ENCODE measurements at places on chromosomes 4 and X.

DNA sequence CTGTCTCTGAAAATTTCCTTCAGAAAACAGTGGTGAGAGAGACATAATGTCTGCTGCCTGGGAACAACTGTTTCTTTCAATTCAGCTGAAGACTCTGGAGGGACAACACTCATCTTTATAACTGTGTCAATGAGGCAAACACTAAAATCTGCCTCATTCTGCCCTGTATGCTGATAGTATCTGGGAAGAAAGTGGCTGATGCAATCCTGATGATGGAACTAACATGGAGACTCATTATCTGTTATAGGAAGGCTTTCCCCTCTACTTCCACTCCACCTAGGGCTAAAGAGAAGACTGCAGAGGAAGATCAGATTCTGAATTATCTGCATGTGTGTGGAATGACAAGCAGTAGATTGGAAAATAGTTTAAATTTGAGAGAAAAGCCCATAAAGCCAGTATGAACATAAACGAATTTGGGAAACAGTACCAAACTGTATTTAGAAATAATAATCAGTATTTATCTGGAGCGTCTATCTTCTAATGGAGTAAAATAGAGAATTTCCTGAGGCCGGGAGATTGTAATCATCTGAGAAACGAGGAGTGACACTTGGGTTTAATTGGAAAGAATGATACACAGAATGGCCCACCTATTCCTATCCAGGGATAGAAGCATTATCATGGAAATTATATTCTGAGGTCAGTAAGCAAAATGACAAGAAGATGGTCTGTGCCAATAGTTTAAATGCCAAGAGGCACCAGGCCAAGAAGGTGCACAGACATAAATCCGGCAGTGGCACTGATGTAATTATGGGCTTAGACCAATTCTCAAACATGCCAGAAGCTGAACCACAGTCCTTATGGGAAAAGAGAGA, 85.4 kb downstream of the SHISA3 start:
- DNase-seq, result no peak

- no peak for DNase-seq
Observed at GRCh38 chrX:29196501-29196900, 609.3 kb downstream of the IL1RAPL1 start.

DNA sequence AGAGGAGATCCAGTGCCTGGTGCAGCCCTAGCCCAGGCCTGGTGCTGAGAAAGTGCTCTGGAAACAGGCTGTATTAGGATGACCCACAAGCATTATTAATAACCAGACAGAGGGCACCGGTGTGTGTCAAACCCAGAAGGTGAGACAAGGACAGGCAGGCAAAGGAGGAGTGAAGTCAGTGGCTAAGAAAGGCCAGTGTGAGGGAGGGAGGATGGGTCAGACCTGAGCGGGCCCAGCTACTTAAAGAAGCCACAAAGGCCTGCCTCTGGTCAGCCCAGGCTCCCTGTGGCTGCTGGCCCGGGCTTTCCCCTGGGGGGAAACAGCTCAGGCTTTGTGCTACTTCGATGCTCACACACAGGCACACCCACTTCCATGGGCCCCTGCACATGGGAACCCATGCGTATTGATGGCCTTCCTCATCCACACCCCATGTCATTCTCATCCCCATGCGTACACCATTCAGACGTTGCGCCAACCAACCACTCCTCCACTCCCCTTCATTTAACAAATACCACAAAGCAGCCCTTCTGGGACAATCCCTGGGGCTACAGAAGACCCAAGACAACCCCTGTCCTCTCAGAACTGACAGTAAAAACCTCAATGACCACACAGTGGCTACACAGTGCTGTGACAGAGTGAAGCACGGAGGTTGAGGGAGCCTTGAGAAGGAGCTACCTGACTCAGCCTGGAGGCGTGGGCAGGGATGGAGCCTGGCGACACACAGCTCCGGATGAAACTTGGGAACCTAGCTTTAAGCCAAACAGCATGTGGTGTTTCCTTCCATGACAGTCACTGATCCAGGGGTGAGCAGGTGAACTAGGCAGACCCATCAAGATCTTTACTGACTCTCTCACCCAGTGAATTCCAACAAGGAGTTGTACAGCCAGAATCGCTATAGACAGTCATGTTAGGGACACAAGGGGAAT, 24.9 kb upstream of the MTM1 start:
- DNase-seq, result peak; percentile 60

GRCh38 chr4:53830511-53830910, 233.9 kb downstream of the CHIC2 start:
- peak; percentile 6 for DNase-seq

DNA sequence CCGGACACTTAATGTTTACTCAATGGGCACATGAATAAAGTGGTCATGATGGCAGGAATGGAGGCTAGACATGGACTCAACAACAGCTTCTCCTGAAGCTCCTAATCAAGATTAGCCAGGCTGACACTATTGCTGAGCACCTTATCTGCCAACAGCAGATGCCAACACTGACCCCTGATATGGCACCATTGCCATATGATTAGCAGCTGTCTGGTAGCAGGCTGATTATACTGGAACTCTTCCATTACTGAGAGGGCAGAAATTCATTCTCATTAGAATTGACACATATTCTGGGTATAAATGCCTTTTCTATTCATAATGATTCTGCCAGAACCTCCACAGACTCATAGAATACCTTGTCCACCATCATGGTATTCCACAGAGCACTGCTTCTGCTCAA, 18.4 kb upstream of the AFF1 start:
- DNase-seq, result no peak

GRCh38 chr4:37338972-37339371, 94.4 kb downstream of the NWD2 start:
- DNase-seq, result no peak

DNA sequence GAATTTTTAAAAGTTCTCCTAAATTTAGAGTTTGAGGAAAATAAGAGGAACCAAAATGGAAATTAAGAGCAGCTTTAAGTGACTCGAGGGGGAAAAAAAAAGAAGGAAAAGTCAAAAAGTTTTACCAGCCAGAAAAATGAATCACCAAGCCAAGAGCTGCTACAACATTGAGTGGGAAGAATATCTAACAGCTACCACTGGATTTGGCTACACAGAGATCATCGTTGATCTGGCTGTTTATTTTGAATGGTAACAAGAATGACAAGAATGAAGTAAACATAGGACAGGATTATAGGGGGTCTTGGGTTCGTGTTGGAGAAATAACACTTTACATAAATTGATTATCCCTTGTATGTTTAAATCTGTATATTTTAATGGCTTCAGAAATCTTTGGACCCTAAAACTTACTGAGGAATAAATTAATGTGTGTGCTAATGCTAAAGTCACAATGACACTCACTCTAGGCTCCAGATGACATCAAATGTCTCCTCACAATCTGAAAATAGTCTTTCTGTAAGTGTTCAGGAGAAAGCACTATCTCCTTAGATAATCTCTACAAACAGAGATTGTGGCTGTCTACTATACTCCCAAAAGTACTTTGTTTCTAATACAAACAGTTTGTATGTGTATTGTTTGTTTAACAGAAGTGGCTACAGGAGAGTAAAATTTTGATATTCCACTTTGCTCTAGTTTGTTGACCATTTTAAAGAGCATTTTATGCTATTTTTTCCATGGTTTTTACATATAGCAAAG, 3.1 kb upstream of the CSN3 start:
- DNase-seq, result no peak

DNA sequence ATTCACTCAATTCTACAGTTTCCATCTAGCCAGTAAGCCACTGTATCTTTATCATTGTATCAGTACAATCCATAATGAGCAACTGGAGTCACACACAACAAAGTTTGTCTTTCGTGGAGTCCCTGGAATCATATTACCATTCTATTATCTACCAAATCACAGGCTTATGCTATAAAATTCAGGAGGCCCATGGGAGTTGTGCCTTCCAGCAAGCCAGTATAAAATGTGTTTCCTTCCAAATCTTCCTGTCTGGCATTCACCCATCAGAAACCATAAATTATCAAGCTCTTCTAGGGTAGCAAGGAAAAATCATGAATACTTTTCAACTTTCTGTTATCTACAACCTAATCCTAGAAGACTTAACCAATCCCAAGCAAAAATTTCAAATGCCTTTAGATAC, 1383.3 kb upstream of the PCDH7 start:
- no peak for DNase-seq

- no peak for DNase-seq
Observed at GRCh38 chr4:55326629-55327028, 19.4 kb upstream of the SRD5A3 start.

DNA sequence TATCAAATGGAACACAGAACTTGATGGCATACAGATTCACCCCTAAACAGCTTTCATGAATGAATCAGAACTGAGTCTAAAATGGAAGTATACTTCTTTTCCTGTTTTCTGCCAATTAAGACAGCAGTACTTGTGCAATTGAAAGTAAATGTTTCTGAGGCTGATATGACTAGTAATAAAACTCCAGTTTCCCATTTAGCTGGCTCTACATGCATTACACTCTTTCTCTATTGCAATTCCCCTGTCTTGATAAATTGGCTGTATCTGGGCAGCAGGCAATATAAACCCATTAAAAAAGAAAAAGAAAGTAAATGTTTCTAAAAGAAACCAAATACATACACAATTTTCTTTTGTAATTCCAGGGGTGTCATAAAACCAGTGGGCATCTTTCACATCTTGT, 4.6 kb downstream of the NOA1 start:
- DNase-seq, result no peak

DNA sequence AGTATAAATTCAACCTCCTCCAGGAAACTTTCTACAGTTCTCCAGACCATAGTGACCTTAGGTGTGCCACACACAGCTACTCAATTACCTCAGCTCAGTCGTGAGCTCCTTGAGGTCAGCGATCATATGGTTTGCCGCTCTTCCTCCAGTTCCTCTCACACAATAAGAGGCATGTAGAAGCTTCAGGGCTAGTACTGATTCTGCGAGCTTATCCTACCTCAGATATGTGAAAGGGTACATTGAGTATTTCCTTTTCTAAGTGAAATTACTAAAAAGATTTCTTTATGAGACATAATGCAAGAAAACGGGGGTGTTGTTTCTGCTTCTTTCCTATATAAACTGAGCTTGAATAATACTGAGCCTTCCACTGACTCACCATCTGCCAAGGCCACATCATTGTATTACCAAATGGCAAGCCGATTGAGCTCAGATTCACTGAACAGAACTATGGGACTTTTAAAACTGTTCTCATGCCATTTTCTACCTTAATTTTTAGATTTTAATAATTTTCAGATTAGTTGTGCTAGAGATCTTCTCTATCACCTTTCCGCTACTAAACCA, 183.1 kb downstream of the HS6ST2 start:
- DNase-seq, result no peak

GRCh38 chr4:186676531-186677161, 47.0 kb downstream of the FAT1 start:
- DNase-seq, result no peak

- DNase-seq, result peak; percentile 43
Observed at GRCh38 chrX:40088299-40088625, 9.5 kb downstream of the BCOR start.

- no peak for DNase-seq
Observed at GRCh38 chr4:177803151-177803550, 360.9 kb upstream of the AGA start.

GRCh38 chrX:135024526-135024925, 2.2 kb upstream of the RTL8B start:
- no peak for DNase-seq

DNA sequence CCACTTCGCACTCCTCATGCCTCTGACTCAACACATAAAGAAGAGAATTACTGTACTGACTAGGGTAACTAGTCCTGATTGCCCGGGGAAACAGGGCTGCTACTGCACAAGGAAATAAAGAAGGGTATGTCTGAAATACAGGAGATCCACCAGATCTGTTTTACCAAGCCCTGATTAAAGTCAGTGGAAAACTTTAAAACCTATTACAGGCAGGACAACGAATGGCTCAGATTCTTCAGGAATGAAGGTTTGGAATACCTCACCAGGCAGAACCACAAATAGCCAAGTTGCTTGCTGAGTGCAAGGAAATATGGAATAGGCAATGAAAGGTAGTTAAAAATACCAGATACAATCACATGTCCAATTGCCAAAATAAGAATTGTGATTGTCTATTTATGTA, 17.3 kb downstream of the LAMTOR3 start:
- DNase-seq, result no peak

DNA sequence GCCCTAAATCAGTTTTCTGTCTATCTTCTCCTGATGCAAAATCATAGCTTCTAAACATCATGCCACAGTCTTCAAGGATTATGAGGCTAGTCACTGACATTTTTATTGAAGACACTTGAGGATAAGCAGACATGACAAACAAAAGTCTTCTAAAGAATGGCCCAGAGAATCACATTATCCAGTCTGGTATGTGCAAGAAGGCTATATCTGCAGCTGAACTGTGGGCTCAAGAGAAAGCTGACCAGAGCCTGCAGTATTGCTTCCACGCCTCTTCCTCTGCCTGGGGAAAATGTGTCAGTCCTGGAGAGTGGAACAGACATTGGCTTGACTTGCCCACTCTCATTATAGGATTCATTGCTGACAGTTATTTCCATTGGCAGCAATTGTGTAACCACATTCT, 553.5 kb downstream of the SPOCK3 start:
- DNase-seq, result no peak

GRCh38 chrX:153688911-153689590, 1.3 kb downstream of the SLC6A8 start:
- no peak for DNase-seq

GRCh38 chr4:7015383-7016035, 27.7 kb upstream of the TADA2B start:
- DNase-seq, result no peak

DNA sequence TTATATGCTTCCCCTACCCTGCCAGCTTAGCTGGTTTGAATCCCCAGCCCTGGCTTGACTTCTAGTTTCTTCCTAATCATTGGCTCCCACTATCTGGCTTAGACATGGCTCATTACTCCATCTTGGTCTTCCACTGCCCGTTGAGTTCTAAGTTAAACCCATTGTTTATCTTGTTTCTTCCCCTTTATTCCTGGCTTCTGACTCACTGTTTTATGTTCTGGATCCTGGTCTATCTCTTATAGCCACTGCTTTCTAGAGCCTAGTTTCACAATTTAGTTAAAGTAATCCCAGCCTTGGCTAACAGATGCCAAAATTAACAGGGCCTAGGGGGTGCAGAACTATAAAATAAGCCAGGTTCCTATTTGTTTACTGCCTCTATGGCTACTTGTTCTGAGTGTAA, 120.9 kb downstream of the ARHGEF9 start:
- no peak for DNase-seq

GRCh38 chr4:127538016-127538415, 94.7 kb upstream of the INTU start:
- no peak for DNase-seq

- DNase-seq, result no peak
Observed at GRCh38 chr4:88062843-88063242, 55.4 kb downstream of the PKD2 start.

GRCh38 chr4:39977489-39978377, at the start of gene PDS5A:
Gene PDS5A (minus strand): TSS chr4:39977911. CDS start chr4:39976577, 1,334 bp downstream.
- DNase-seq, result peak; percentile 97

DNA sequence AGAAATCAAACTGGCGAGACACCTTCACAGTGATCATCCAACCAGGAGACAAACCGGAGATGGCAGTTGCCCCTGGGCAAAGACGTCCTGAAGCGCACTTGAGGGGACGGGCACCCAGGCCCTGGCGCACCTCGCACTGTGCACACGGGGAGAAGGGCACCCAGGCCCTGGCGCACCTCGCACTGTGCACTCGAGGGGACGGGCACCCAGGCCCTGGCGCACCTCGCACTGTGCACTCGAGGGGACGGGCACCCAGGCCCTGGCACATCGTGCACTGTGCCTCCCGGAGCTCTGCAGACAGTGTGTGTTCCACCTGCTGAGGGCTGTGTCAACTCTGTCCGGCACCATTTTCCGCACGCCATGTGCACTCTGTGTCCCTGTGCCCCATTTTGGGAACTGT, 34.6 kb upstream of the CPLX1 start:
- DNase-seq, result no peak

- no peak for DNase-seq
Observed at GRCh38 chr4:13705521-13706041, 78.1 kb upstream of the BOD1L1 start.
